Central memory CD4-positive, alpha-beta T cell (primary cell): ENCODE measurements at places on chromosomes 7 and 10.

DNA sequence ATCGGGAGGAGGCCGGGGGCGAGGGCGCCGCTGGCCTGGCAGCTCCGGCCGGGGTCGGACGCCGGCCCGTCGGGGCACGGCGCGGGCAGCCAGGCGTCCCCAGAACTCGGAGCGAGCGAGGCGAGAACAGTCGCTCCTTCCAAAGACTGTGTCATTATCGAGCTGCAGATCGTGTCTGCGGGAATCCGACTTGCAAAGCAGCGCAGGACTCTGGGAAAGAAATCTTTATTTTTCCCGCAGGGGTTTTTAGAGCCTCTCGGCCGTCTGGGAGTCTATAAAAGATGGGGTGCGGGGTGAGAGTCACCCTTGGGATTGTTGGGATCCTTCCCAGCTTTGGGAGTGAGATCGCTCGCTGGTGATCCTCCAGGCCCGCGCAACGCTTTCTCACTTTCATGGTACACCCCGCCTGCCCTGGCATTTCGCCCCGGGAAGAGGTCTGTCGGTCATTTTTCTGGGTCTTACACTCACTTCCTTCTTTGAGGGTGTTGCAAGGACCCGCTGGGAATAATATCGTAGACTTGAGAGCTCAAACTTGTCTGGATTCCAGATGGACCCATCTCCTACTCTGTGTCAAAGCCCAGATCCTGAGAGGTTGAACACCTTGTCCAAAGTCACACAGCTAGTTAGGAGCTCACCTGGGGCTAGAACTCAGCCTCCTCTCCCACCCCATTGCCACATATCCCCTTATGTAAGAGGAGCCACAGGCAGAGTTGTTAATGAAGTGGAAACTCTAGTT, 1.0 kb downstream of the UBTD1 start:
- no peak for DNase-seq

DNA sequence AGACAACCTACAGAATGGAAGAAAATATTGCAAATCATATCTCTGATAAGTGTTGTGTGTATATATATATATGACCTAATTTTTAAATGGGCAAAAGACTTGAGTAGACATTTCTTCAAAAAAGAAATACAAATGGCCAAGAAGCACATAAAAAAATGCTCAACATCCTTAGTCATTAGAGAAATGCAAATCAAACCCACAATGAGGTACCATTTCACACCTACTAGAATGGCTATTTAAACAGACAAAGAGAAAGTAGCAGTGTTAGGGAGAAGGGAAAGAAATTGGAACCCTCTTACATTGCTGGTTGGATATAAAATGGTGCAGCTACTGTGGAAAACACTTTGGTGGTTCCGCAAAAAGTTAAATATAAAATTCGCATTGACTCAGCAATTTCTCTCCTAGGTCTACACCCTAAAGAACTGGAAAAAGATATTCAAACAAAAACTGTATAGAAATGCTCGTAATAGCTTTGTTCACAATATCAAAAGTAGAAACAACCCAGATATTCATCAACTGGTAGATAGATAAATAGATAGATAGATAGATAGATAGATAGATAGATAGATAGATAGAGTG, 16.3 kb downstream of the ACSL5 start:
- DNase-seq: no peak

DNA sequence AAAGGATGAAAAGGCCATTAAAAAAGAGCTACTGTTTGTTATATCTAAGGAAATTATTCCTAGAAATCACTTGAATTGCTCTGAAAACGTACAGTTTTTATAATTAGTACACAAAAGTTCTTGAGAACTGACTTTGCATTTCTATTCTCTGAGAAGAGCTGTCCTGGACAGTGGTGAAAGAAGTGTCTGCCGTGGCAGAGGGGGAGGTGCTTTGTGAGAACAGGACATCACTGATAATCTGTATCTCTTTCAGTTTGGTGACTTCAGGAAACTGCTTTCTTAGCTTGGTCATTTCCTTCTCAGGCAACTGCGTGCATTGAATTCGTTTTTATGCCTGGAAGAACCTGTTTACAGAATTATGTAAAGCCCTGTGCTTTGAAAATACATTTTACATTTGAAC, 52.1 kb downstream of the POLL start:
- no peak for DNase-seq

- DNase-seq: no peak
Measured at GRCh38 chr10:117078168-117078837, 59.8 kb downstream of the VAX1 start.
